ENCODE measurements at places on chromosomes 16 and 17.
A peak's percentile ranks its signal among the peaks of the same experiment; 100 is the strongest.

- no peak for DNase-seq
Observed at GRCh38 chr17:74190807-74191406, 12.6 kb upstream of the RPL38 start.

- DNase-seq = no peak
Observed at GRCh38 chr17:5705081-5705875, 121.0 kb upstream of the NLRP1 start.

DNA sequence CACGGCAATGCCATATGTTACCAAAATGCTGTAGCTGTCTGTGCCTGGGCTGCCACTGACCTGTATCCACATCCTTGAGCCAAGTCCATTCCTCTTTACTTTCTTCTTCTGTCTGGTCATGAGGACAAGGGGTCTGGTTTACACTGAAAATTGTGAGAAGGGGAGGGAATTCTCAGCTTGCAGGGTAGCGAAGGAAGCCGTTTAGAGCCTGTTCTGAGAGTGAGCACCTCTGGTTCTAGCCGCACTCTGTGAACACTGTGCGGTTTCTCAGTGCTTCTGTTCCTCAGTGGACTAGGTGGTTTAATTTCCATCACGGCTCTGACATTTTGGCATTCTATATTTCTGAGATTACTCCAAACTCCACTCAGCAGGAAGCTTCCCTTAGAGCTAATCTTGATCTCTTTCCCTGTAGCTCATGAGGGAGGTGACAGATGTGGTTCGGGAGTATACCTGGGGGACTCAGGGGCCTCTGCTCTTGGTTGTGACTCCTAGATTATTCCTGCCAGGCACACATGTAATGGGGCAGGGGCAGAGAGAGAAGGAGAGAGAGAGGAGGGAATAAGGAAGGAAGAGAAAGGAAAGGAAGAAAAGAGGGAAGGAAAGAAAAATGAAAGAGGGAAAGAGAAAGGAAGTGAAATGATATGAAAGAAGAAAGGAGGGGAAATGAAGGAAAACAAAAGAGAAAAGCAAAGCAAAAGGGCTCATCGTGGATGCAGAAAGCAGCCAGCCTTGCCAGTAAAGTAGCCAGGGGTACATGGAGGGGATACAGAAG lies 14.2 kb upstream of the TBX21 start:
- no peak for DNase-seq

DNA sequence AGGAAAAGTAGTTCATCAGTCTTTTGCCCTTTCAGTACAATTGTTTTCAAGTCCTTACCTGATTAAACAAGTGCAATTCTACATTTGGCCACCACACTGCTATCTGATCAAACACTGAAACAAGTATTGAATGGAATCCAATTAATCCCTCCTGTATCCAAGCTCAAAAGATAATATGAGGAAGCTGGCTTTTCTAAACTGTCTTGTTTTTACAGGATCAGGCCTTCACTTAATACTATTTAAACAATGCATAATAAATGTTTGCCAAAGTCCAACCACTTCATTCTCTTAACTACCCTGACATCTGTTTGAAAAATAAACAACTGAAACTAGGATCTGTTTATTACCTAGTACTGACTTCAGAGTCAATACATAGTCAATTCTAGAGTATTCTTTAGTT lies 131.6 kb downstream of the MRTFB start:
- DNase-seq = no peak

DNA sequence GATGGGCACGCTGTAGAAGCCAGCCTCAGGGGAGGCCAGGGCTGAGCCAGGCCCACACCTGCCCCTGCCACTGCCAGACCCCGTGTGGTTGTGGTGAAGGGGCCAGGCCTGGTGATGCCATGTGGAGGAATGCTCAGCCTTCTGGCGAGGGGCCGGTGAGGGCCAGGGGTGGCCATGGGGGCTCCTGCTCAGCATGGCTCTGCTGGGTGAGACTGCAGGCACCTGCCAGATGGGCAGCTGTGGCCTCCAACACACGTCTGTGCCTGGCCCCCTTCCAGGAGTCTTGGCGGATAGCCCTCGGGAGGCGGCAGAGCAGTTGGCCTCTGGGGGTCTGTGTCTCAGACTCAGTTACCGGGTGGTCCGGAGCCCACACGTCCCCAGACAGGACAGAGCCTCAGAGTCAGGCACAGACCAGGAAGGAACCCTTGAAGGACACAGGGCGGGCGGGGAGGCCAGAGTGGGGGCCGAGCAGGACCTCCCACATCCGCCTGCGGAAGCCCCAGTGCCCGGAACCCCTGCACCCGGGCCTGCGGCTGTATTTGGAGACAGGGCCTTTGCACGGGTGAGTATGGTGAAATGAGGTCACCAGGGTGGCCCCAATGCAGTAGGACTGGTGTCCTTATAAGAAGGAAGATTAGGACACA lies 22.5 kb upstream of the CHMP6 start:
- DNase-seq = no peak

DNA sequence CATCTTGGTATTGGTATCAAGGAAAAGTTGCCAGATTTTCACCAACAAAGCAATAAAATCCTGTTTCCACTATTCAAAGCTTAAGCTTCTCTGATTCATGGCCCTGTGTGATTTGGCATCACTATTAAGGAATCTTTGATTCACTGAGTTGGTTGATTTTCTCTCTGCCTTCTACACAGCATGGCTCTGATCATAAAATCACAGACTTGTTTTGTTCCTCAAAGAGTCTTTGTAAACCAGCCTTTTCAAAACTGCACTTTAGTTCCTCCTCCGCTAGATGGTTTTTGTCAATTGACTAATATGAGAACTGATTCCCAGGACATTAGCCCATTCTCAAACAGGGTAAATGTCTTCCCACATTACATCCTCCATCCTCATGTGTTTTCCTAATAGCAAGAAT lies 197.6 kb downstream of the DNAH9 start:
- no peak for DNase-seq

DNA sequence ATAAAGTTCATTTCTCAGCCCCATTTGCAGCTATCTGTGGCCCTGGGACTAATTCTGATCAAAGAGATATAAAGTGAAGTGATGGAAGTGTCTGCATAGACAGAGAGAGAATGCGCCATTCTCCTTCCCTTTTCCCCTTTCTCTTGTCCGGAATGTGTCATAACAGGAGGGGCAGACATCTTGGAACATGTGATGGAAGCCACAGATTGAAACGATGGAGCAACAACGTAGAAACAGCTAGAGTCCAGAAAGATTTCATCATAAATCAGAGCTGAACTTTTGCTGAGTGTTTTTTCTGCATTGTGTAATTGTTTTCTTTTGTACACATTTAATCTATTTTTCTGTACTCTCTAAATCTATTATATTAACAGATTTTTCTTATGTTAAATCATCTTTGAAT lies 11.3 kb downstream of the ASGR1 start:
- DNase-seq = no peak

GRCh38 chr16:56373003-56373402 lies 52.3 kb downstream of the AMFR start:
- no peak for DNase-seq

DNA sequence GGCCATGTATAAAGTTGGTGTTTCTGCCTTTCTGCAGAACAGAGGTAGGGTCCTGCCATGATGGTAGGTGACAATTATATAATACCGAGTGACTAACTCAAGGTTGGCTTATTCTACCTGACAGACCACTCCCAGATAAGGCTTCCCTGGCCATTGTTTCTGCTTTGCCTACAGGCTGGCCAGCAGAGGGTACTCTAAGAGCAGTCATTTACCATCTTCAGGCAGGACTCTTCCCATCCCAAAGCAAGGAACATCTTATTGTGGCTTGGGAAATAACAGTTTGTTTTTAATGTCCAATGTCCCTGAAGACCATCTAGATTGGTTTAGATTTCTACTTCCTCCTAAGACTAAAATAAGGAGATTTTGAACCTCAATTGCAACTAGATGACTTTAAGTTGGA lies 74.1 kb downstream of the SNX11 start:
- peak; percentile 25 for DNase-seq

- no peak for DNase-seq
Observed at GRCh38 chr17:77385750-77386501, 245.2 kb downstream of the SEC14L1 start.

- DNase-seq = no peak
Observed at GRCh38 chr17:5464717-5465507, 3.9 kb downstream of the DHX33 start.

DNA sequence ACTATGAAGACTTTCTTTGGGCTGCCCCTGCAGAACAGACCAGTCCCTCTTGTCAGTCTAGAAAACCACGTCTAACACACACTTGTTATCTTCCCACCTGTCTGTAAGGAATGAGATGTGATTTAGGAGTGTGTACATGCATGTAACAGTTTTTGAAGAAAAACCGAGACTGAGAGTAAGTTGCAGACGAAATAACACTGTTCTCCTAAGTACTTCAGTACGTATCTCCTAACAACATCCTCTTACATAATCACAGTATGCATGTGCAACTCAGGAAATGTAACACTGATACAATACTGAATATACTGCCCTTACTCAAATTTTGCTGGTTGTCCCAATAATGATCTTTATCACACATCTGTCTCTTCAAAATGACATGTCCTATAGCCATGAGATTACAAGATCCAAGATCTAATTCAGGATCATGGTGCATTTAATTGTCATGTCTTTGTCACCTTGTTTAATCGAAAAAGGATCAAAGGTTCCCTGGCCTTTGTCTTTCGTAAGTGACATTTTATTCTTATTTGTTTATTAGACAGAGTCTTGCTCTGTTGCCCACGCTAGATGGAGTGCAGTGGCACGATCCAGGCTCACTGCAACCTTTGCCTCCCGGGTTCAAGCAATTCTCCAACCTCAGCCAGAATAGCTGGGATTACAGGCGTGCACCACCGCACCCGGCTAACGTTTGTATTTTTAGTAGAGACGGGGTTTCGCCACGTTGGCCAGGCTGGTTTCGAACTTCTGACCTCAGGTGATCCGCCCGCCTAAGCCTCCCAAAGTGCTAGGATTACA lies 25.6 kb downstream of the CREBBP start:
- DNase-seq = no peak

DNA sequence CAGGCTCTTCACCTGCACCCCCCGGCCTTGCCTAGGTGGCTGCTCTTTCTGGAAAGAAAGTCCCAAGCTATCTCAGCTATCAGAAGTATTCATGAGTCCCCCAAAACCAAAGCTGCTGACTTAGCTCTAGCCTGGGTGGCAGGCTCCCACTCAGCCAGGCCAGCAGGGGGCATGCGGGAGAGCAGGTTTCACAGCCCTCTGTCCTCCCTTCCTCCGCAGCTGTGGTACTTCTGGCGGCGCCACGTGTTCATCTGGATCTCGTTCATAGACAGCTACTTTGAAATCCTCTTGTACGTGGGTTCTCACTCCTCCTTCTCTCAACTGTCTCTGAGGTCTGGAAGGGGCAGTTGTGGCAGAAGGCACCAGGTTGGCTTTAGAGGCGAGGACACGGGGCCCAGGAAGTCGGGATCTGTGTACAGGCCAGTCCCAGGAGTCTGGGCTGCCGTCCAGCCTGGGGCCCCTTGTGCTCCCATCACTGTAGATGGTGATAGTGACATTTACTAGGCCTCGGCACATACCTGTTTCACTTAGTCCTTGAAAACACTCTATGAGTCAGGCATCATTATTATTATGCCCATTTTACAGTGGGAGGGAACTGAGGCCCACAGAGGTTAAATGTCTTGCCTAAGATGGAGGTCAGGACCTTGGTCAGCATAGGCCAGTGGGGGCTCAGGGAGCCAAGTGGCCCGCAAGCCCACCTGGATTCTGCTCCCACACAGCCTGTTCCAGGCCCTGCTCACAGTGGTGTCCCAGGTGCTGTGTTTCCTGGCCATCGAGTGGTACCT lies 12.9 kb downstream of the TRPV2 start:
- peak; percentile 68 for DNase-seq

DNA sequence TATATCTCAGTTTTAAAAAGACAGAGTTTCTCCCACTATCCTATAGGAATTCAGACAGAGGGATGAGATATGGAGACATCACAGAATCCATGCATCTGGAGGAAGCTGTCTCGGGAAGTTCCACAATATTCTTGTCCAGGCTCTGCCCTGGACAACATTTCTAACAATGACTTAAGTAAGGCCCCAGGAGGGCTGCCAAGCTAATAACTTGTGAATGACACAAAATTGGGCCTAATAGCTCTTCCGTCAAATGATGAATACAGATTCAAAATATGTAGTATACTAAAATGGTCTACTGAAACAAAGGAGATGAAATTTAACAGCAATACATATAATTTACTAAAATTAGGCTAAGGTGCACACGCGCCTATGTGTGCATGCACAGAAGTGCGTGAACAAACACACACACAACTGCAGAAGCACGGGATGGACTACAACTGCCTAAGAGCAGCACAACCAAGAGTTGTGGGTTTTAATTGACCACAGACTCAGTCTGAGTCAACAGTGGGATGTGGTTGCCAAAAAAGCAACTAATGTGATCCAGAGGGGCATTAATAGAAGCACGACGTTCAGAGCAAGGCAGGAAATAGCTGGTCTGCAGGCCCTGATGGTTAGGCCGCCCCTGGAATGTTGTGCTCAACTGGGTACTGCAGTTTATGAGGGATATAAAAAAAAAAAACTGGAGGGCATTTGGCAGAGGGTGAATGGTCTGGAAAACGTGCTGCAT lies 26.3 kb upstream of the HS3ST2 start:
- DNase-seq = no peak

DNA sequence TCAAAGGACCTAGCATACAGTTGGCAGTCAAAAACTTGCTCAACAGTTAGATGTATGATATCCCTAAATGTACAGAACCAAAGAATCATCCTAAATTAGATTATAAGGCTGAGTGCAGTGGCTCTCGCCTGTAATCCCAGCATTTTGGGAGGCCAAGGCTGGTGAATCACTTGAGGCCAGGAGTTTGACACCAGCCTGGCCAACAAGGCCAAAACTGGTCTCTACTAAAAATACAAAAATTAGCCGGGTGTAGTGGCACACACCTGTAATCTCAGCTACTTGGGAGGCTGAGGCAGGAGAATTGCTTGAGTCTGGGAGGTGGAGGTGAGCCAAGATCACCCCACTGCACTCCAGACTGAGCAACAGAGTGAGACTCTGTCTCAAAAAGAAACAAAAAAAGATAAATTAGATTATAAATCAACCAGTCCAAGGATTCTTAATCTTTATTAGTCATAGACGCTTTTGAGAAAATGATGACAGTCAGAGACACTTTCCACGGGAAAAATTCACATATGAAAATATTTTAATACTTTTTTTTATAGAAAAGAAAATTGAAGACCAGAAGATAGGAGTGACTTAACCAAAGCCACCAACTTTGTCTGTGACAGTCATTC lies 77.6 kb downstream of the MMD start:
- no peak for DNase-seq

- peak; percentile 36 for DNase-seq
Observed at GRCh38 chr17:78357177-78357586, 2.7 kb downstream of the SOCS3 start.
